ENCODE measurements at places on chromosomes 2 and 18. TPM values are rescaled to one million over a fixed set of nuclear protein-coding genes. Genes with fewer than 3 reads are reported as not detected.
A peak's percentile ranks its signal among the peaks of the same experiment; 100 is the strongest.

NYAP2 gene
- total RNA-seq: not detected

DNA sequence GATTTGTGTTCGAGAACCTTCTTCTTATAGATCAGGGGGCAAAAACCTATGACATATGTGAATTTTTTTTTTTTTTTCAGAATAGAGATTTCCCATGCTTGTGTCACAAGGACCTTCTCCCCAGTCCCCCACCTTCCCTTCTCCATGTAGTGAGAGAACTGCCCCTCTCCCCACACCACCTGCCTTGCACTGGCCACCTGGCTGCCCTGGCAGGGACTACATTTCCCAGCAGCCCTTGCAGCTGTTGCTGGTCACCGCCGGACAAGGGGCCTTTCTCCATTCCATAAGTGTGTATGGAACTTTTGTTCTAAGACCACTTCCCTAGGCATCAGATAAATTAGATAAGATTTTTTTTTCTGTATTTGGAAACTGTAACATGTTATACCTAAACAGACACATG, 22.2 kb downstream of the MBP start:
- DNase-seq: no peak

DNA sequence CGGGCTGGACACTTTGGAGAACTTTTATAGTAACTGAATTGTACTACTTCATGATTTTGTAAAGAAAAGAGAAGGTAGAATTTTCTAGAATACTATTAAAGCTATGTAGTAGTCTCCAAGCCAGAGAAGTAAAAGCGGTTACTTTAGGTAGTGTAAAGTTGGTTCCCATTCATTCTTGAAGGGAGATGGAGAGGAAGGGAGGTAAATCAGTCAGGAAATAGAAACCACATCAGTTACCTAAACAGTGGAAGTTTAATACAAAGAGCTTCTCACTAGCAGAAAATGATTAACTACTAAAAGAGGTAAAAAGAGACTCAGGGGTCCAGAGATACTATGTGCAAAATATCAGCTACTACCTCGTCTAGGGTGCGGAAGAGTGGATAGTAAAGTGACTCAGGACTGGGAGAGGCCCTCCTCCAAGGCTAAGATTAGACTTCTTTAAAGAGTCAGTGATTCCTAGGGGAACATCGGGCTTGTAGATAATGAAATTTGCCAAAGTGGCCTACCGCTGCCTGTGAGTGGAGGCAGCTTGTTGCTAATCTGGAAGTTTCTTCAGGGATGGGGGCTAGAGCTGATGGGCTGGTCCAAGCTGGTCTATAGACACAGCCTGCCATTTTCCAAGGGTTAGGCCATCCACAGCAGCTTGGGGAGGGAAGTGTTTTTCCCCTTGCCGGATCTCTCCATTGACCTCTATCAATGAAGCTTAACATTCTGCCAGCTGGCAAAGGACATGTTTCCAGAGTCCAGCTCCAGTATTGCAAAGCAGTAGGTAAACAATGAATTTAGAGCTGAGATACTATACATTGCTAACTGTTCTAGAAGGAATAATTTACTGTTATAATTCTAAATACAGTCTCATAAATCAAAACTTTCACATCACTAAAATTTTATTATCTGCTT, 246.4 kb upstream of the BOD1L2 start:
- no peak for DNase-seq

- no peak for DNase-seq
These were observed 66.5 kb upstream of the TMEM200C start for GRCh38 chr18:5961828-5962150.

IL1RL1 gene
- 4.9 TPM for total RNA-seq

DNA sequence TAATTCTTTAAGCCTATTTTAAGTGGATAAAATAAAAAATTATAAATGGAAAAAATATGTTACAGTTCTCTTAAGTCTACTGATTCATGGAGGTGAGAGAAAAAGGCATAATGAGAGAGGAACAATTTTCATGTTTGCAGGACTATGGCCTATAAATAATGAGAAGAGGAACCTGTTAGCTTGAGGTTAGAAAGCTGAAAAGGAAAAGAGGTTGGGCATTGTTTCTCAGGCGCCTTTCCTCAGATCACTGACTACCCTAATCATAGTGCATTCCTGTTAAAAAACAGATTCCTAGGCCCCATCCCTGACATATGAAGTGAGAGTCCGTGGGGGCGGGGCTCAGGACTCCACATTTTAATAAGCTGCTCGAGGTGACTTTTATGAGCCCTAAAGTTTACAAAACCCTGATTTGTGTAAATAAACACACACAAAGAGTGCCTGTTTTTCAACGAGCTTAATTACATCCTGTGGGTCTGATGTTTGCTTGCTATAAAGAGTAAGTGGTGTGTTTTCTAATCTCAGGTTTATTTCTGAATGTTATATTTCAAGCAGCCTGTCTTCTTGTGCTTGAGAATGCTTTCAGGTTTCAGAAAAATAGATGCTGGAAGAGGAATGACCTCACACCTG, 335.5 kb downstream of the CLIP4 start:
- DNase-seq: no peak

GRCh38 chr2:99877963-99878362, 264.4 kb downstream of the AFF3 start:
- DNase-seq: no peak

INPP4A gene
- total RNA-seq: 11.2 TPM

DNA sequence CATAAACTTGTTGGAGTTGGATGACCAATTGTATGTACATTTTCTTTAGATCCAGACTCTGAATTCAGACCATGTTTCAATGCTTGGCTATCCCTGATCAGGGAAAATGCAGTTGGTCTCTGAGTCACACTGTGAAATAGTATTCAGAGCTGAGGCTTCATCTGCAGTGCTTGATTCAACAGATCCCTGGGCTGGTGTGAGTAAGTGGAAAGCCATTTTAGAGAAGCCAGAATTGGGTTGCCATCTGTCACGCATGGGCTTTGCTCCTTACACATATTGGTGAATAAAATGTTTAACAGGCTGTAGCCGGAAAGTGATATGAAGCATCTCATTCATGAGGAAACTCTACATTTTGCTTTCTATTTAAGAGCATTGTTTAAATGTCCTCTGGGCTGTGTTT, 50.0 kb upstream of the ACYP2 start:
- peak; percentile 76 for DNase-seq

DTNA gene
- total RNA-seq: 34.3 TPM

SIX3 gene
- not detected for total RNA-seq

NOSTRIN gene
- 0.81 TPM for total RNA-seq

DNA sequence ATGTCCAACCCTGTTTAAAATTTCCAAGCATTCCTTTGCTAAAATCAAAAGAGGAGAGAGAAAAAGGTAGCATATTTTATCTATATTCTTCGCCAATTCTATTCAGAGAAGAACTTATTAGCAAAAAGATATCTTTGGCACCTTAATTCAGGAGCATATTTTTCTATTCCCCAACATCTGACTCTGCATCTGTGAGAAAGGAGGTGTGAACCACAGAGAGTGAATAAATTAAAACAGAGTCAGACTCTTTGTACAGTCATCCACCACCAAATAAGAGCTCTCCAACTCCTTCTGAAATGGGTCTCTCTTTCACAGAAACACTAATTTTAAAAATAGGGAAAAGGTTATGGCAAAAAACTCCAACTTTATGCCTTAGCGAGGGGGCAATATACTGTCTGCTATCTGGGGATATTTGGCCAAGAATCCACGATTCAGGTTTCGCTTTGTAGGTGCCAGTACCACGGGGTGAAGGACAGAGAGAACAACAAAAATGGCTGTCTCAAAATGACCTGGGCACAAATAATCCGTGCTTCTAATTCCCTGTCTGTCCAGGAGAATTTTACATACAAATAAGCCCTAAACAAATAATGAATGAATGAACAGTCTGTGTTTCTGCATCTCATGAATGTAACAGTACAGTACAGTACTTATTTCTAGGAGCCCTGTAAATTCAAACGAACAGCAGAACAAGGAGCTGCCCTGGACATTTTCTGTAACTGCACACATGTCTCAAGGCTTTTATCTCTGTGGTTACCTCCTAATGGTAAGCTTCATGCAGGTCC, 43.4 kb downstream of the EPB41L3 start:
- no peak for DNase-seq

- DNase-seq: peak; percentile 25
These were observed 49.3 kb upstream of the MCM6 start for GRCh38 chr2:135925571-135925970.

GRCh38 chr18:59055345-59056032, 84.2 kb upstream of the SEC11C start:
- DNase-seq: no peak

- DNase-seq: no peak
These were observed 1.3 kb upstream of the HOXD4 start for GRCh38 chr2:176149939-176150583.

GRCh38 chr2:195820373-195820772, 163.3 kb downstream of the SLC39A10 start:
- peak; percentile 89 for DNase-seq

SPP2 gene
- total RNA-seq: not detected

DNA sequence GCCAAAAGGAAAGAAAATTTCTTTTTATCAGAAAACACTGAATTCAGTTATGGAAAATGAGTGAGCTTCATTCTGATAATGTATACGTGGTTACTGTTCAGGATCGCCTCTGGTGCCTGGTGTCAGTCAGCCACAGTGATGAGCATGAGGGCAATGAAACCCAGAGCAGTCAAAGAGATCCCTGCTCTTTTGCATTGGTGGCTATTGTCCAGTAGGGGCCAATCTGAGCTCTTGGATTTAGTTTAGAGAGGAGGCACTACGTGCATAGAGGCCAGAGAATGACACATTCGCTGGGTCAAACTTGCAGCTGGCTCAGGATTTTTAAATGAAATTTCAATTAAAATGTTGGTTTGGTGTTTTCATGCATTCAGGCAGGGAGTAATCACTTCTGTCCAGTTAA, 522.9 kb downstream of the TMEM182 start:
- DNase-seq: no peak

LINC00305 gene
- total RNA-seq: not detected

DNA sequence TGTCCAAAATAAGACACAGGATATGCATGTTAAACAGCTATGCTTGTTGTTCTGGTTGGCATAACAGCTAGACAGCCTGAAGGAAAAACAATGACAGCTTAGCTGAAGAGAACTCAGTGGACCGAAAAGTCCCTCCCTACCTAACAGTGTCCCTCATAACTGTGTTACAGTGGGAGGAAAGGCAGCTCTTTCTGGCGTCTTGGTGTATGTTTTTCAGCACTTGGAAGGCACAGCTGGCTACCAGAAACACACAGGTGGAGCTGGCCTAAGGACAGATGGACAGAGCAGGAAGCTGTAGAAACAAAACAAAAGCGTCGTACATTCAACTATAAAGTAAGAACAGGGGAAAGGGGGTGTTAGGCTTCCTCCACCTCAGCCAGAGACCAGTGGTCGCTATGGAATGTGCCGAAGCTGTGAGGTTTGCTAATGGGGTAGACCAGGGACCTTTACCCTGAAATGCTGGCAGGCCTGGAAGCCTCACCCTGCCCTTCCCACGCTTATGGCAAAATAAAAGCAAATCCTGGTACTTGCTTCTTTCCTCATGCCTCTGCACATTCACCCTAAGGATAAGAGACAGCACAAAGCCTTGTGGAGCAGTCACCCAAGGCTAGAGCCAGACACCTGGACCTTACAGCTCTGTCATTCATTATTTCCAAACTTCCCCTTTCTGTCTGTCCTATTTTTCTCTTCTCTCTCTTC, 103.5 kb upstream of the TRIB2 start:
- DNase-seq: no peak

GRCh38 chr18:63181706-63182309, 137.8 kb downstream of the BCL2 start:
- DNase-seq: no peak

- DNase-seq: no peak
These were observed at the start of gene ASIC4 for GRCh38 chr2:219514196-219514761. Gene ASIC4 (plus strand): TSS chr2:219514482. CDS start chr2:219514725, 243 bp downstream.

DNA sequence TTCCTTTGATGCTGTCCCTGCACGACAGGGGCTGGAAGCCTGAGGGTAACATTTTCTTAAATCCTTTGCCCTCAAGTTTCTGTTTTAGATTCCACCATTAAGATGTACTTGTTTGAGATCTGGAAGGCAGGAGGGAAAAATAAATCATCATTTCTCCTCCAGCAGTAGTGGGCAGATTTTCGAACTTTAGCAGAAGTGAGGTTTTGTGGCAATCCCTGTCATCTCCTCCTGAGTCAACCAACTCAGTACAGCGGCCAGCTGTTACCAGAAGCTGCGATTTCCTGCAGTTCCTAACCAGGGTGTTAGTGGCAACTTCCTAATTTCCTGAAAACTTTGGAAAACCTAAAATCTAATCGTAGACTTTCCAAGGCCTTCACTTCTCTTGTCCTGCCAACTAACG, 517.2 kb upstream of the ACVR2A start:
- peak; percentile 14 for DNase-seq

DNA sequence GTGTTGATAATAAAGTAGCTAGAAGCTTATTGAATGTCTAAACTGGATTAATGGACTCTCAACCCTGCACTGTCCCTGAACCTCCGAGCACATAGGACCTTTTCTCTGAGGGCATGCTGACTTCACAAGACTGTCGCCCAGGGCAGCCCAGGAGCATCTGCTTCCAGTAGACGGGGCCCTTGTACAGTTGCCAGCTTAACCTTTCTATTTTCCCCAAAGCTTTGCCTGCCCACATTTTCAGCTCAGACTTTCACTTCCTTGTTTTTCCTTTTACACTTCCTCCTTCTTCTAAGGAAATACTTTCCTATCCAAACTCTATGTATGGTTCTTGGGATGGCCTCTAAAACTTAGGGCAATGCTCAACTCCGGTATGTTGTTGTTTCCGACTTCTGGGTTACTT, 1.3 kb downstream of the VWA3B start:
- no peak for DNase-seq

GRCh38 chr2:71796174-71796593, 342.8 kb downstream of the DYSF start:
- no peak for DNase-seq

GRCh38 chr18:49301608-49302007, 158.8 kb downstream of the DYM start:
- no peak for DNase-seq

CD8B2 gene
- not detected for total RNA-seq

GPC1 gene
- 69.6 TPM for total RNA-seq

- no peak for DNase-seq
These were observed 948.8 kb downstream of the SOCS6 start for GRCh38 chr18:71237641-71238040.

- no peak for DNase-seq
These were observed 6.0 kb upstream of the SERPINB5 start for GRCh38 chr18:63470751-63471150.

ACOXL gene
- not detected for total RNA-seq

GALNT3 gene
- 3.1 TPM for total RNA-seq

DNA sequence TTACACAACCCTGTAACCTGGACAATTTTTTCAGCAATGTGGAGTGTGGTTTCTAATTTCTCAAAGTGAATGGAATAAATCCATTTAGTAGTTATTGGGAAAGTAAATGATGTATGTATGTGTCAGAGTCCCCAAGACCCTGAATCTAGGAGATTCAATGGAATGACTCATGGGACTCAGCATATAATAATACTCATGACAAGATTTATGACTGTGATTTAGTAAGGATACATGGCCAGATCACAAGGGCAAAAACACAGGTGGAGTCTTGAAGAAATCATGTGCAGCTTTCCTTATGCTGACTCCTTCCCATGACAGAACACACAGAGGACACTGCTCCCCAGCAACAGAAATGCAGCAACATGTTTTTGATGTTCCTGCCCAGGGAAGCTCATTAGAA, 1877.7 kb upstream of the LRRTM1 start:
- DNase-seq: no peak

KCNG3 gene
- total RNA-seq: not detected

- DNase-seq: no peak
These were observed 99.0 kb upstream of the MCFD2 start for GRCh38 chr2:47014564-47015051.

ZSWIM2 gene
- not detected for total RNA-seq

- DNase-seq: peak; percentile 21
These were observed 80.5 kb downstream of the AAK1 start for GRCh38 chr2:69563021-69563420.

All from fibroblast of the aortic adventitia (primary cell).